ENCODE measurements at places on chromosomes 6 and 20.

GRCh38 chr20:39036011-39036410 is 73.9 kb downstream of the DHX35 start:
- no peak for DNase-seq

DNA sequence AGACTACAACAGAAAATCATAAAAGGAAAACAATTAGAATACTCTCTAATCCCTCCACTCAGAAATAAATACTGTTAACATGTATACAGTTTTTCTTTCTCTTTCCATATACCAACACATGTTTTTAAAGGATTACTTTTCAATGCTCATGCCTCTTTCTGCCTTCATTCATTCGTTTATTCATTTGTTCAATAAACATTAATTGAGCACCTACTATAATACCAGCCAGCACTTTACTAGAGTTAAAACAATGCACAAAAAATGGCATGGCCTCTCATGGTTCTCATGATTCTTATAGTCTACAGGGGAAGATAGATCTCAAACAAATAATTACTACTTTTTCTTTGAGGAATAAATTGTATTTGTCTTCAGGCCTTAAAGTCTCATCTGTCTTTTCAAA is 70.3 kb upstream of the RIPOR2 start:
- DNase-seq, result no peak

DNA sequence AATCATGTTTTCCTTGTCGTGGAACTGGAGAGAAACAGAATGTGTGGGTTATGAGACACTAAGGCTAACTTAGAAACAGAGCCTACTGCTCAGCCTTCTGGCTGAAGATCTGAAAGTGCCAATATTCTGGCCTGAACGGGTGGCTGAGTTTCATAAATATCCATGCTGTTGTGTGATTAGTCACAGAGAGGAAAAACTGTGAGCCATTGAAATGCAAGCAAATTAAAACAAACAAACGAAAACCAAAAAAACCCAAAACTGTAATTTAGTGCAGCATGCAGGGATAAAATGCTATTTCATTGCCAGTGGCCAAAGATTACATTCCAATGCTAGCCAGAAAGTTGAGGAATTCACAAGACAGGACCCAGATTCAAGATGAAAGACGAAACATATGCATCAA is 315.1 kb downstream of the UBE3D start:
- DNase-seq, result no peak

DNA sequence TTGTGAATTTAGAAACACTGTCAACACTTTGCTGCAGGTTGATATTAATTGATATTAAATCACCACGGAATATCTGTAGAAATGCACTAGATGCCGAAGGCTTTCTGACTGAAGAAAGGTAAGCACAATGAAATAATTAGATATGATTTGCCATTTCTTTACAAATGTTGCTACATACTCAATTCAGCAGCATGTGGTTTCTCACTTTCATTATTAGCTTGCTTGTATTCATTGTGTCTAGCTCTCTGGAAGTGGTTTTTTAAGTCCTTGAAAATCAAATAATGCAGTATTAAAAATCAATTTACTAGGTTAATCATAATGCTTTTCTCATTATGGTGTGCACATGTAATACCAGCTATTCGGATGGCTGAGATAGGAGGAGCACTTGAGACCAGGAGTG is 231.3 kb upstream of the MARCKS start:
- DNase-seq, result no peak

GRCh38 chr6:36793296-36793912 is 45.8 kb downstream of the CPNE5 start:
- DNase-seq, result no peak

GRCh38 chr6:169975701-169976100 is 224.3 kb downstream of the ERMARD start:
- no peak for DNase-seq

DNA sequence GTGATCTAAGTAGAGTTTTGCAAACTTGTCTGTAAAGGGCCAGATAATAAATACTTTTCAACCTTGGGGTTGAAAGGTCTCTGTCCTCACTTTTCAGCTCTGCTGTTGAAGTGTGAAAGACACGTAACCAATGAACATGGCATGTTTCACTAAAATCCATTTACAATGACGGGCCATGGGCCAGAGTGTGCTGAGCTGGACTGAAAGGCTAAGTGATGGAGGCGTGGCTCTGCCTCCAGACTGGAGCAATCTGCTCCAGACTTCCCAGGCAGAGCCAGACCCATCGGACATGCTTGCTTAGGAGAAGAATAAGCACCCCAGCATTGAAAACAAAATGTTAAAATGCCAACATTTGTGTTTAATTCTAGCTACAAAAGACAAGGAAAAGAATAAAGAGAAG is 41.4 kb downstream of the SCAND1 start:
- DNase-seq, result no peak

- no peak for DNase-seq
Observed at GRCh38 chr6:78199044-78199443, 546.2 kb downstream of the MEI4 start.

- DNase-seq, result no peak
Observed at GRCh38 chr6:53803081-53803860, 8.5 kb downstream of the LRRC1 start.

- DNase-seq, result no peak
Observed at GRCh38 chr20:19628570-19629134, 129.4 kb upstream of the RIN2 start.

GRCh38 chr20:49964964-49965780 is 17.6 kb upstream of the SNAI1 start:
- DNase-seq, result no peak

GRCh38 chr6:39422238-39422637 is 99.7 kb upstream of the KCNK16 start:
- no peak for DNase-seq

GRCh38 chr6:95143408-95144180 is 433.7 kb upstream of the MANEA start:
- DNase-seq, result no peak

DNA sequence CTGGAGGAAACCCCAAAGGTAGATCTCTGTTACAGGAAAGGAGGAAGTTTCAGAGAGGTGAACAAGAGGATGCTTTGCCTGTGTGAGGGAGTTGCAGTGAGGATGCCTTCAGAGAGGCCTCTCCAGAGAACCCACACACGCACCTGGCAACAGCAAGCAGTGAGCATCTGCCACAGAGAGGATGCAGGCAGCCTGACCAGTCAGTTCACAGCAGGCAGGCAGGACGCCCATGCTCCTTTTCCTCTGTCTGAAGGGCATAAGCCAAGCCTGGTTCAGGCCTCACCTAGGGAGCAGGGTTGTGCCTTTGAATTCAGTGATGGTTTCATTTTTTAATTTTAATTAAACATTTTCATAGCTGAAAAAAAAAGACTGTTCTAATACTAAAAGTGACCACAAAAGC is 346.0 kb upstream of the MARCKS start:
- no peak for DNase-seq

- DNase-seq, result no peak
Observed at GRCh38 chr6:35777356-35778102, 1.1 kb downstream of the CLPSL2 start.

GRCh38 chr6:87837444-87837843 is 135.4 kb upstream of the AKIRIN2 start:
- DNase-seq, result no peak

GRCh38 chr20:63268671-63269439 is 3.8 kb upstream of the ARFGAP1 start:
- no peak for DNase-seq

GRCh38 chr6:66128656-66129055 is 421.6 kb upstream of the EYS start:
- DNase-seq, result no peak

DNA sequence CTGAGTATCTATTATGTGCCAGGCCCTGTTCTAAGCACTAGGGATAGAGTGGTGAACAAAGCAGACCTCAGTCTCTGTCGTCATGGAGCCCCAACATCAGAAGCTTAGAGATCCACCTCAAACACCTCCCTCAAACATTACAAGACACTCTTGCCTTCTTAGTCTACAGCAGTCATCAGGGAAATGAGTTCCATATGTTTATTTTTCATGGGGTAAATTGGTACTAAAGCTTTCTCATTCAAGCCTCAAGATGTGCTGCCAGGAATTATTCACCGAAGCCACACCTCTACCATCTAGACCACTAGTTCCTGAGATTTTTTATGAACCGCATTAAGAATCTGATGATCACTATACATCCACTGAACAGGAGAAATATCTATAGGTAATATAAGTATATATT is 59.0 kb upstream of the TFB1M start:
- no peak for DNase-seq

DNA sequence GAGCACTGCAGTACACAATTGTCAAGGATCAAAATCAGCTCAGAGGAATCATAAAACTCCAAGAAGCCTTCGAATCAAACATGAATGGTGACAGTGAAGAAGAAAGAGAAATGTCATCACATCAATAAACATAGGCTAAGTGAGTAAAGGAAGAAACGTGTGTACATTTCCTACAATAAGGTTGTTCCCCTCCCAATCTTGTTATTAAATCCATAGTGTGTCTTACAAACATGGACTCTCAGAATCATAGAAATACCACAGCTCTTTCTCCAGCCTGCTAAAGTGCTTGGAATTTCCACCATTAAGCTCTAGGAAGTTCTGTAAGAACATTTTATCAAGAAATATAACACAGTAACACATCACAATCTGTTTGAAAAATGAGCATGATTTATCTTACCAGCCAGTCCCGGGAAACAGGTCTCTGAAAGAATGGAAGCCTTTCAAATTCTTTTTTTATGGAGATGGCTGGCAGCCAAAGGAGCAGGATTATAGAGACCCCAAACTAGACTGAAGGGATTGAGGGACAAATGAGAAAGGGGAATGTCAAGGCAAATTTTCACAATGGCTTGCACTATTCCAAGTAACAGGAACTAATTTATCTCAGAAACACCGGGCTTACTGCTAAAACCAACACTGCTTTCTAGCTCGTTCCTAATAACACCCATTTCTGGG is 4.5 kb upstream of the TNFAIP3 start:
- no peak for DNase-seq

Data from stimulated activated CD4-positive, alpha-beta T cell treated with anti-CD3 and anti-CD28 coated beads, Interleukin-15, amount 100 ng/mL, for 1 hour (primary cell).